ENCODE measurements at places on chromosomes 11 and 22.

- no peak for DNase-seq
These were observed 17.7 kb downstream of the CABP7 start for GRCh38 chr22:29737251-29738117.

- peak; percentile 86 for DNase-seq
These were observed 65.6 kb downstream of the BTG4 start for GRCh38 chr11:111446404-111447111.

DNA sequence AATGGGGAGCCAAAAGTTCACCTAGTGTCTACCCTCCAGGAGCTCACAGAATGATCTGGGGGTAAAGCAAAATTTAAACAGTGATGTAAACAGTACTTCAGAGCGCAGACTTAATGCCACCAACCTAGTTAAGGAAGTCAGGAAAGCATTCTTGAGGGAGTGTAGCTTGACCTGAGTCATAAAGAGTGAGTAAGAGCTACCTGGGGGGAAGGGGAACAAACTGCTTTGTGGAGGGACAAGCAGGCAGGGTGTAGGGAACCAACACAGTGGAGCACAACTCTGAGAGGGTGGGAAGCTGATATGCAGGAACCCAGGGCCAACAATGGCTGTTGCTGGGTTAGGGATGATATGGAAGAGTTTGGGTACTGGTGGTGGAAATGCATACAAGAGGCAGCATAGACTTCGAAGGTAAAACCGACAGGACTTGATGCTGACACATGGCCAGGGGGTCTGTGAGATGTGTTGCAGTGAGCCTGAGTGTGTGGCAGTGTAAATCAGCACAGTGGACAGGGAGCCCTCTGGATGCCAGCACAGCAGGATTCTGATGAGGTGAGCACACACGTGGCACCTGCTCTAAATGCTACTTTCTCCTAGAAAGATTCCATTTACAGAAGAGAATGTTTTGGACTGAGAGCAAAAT lies 58.3 kb upstream of the CYP2D6 start:
- DNase-seq: no peak

- DNase-seq: no peak
These were observed 11.0 kb downstream of the JAML start for GRCh38 chr11:118213781-118214180.

GRCh38 chr11:118247041-118247440 lies 5.1 kb downstream of the MPZL3 start:
- no peak for DNase-seq

All from GM12864 (cell line).